A549 treated with CORT108297 at 1 μM for 4 hours (cell line): ENCODE measurements at places on chromosomes 7 and 10. TPM values are rescaled to one million over a fixed set of nuclear protein-coding genes. Genes with fewer than 3 reads are reported as not detected.

Gene WNT8B
- 0.03 to 0.07 TPM (median 0.04 TPM) in 3 of 5 replicates, not detected in the others for total RNA-seq

Gene R3HCC1L
- 12.4 to 15.9 TPM (median 14.3 TPM) in 5 replicates for total RNA-seq

Gene EIF5AL1
- 2.2 to 3.2 TPM (median 2.4 TPM) in 5 replicates for total RNA-seq

Gene CYP26C1
- total RNA-seq, result 0.02 TPM in 1 of 5 replicates, not detected in the others

Gene TMEM130
- 0.26 to 0.43 TPM (median 0.36 TPM) in 5 replicates for total RNA-seq

Gene ELFN1
- 0.35 to 0.48 TPM (median 0.37 TPM) in 5 replicates for total RNA-seq

Gene DPP6
- not detected in 5 replicates for total RNA-seq

Gene CPA1
- total RNA-seq, result not detected in 5 replicates

Gene SPDYE11
- not detected in 5 replicates for total RNA-seq

Gene NPFFR1
- total RNA-seq, result not detected in 5 replicates

Gene CLCN1
- total RNA-seq, result 0.02 to 0.08 TPM (median 0.07 TPM) in 4 of 5 replicates, not detected in the other

Gene TMEM196
- total RNA-seq, result not detected in 5 replicates
